Neural cell (in vitro differentiated cells): ENCODE measurements at places on chromosomes 5 and 9. TPM values are rescaled to one million over a fixed set of nuclear protein-coding genes. Genes with fewer than 3 reads are reported as not detected.

RIOK2 gene
- polyA plus RNA-seq: 17.4 and 20.7 TPM in 2 replicates

PCDHA8 gene
- 0.66 and 1.4 TPM in 2 replicates for polyA plus RNA-seq

LMX1B gene
- 0.26 TPM in 1 of 2 replicates, not detected in the other for polyA plus RNA-seq

HDAC3 gene
- 115 and 138 TPM in 2 replicates for polyA plus RNA-seq

PAEP gene
- polyA plus RNA-seq: not detected in 2 replicates
